H9 (cell line): ENCODE measurements at places on chromosomes 2 and 18. TPM values are rescaled to one million over a fixed set of nuclear protein-coding genes. Genes with fewer than 3 reads are reported as not detected.

DNA sequence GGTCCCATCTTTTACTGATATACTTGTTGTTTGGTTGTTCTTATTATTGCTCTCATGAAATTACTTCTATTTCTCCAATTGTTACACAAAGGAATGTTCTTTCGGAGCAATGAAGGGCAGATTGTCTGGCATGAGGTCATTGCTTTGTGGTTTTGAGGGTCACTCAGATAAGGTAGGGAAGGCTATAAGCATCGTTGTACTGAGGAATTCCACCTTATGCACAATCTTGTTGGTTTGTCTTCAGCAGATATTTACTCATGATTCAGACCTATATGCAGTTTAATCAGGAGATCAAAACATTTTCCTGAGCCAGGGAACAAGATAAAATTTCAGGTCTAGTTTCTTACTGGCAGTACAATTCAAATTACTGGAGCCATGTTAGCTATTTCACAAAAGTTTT lies 163.0 kb upstream of the SPHKAP start:
- no peak for DNase-seq

GRCh38 chr2:240554767-240555493 lies 2.9 kb downstream of the ANKMY1 start:
- DNase-seq = no peak

- no peak for DNase-seq
Measured at GRCh38 chr18:27668158-27668557, 483.1 kb upstream of the CHST9 start.

DNA sequence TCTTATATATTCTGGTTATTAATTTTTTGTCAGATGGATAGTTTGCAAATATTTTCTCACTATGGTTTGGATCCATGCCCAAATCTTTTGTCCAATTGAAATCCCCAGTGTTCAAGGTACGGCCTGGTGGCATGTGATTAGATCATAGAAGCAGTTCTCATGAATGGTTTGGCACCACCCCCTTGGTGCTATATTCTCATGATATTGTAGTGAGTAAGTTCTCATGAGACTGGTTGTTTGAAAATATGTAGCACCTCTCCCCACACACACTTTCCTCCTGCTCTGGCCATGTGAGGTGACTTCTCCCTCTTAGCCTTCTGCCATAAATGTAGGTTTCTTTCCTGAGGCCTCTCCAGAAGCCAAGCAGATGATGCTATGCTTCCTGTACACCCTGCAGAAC lies 107.7 kb upstream of the KYNU start:
- no peak for DNase-seq

GRCh38 chr18:48072428-48073204 lies 142.2 kb upstream of the SMAD2 start:
- DNase-seq = no peak

- no peak for DNase-seq
Measured at GRCh38 chr18:8217051-8217564, 392.1 kb upstream of the RAB12 start.

The GPR17 gene
- 0.35 TPM in 1 of 2 replicates, not detected in the other for total RNA-seq

The LRATD1 gene
- 0.31 and 0.39 TPM in 2 replicates for total RNA-seq

The ZNF638 gene
- 141 and 146 TPM in 2 replicates for total RNA-seq

The ELOA2 gene
- not detected in 2 replicates for total RNA-seq

The TEX44 gene
- not detected in 2 replicates for total RNA-seq

The ZAP70 gene
- 0.22 and 0.24 TPM in 2 replicates for total RNA-seq

The SLC4A5 gene
- 0.42 and 0.50 TPM in 2 replicates for total RNA-seq
